ENCODE measurements at places on chromosomes 16 and 17.

DNA sequence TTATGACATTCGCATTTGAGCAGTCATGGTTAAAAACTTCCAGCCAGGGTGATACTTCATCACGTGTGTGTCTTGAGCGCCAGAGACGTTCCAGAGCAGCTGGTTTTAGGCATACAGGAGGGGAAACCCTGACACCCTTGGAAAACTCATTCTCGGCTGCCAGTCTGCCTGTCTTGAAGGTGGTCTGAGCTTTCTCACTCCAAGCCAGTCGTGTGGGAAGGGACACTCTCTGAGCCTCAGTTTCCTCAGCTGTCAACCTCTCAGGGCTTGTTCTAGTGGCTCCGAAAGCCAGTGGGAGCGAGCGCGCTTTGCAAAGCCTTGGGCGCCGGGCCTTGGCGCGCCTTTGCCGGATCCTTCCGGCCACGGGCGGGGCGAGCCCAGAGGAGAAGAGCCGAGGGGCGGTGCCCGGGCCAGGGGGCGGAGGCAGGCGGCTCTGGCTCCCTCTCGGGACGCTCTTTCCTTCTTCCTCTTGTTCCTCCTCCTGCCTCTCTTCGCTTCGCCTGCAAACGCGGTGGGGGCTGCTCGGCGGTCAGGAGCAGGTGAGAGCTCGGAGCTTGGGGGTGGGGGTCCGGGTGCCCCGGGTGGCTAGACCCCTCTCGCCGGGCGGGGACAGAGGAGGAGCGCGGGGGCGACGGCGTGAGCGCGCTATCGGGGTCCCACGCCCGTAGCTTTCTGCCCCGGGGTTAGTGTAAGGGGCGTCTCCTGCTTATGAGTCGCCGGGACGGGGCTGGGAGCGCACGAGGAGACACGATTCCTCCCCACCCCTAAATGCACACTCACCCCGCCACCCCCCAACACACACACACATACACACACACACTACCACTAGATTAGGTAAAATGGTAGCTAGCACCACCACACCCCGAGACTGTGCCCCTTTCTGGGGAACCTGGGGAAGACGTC, at the start of gene LDAF1:
Gene LDAF1 (plus strand): TSS at position 467 of the 903 bp plus-strand sequence. CDS start 2,509 bp downstream, outside the sequence.
- DNase-seq, result peak; percentile 94

DNA sequence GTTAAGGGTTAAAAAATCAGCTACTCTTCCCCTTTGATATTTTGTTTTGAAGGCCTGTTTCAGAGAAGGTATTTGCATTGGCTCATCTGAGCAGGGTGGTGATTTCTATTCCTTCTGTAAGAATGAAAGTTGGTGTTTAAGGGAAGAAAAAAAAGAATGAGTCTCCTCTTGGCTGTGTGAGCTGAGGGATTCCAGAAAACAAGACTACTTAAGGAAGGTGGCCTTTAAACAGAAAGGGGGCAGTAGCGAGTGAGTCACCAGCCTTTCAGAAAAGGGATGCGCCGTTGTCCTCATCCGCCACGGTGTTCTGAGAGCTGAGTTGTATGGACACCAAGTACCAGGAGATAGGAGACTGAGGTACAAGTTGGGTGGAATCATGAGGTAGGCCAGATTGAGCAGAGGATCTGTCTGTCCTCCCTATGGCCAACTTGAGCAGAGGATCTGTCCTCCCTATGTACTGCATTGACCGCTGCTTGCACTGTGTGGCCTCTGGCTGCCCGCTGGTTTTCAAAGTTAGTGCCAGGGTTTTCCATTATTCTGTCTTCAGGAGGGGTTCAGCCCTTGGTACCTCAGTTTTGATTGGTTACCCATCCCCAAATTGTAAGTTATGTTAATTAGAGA, 8.2 kb downstream of the PRKCA start:
- DNase-seq, result no peak

- DNase-seq, result no peak
These were observed 89.0 kb downstream of the SYCE1L start for GRCh38 chr16:77288222-77288621.

DNA sequence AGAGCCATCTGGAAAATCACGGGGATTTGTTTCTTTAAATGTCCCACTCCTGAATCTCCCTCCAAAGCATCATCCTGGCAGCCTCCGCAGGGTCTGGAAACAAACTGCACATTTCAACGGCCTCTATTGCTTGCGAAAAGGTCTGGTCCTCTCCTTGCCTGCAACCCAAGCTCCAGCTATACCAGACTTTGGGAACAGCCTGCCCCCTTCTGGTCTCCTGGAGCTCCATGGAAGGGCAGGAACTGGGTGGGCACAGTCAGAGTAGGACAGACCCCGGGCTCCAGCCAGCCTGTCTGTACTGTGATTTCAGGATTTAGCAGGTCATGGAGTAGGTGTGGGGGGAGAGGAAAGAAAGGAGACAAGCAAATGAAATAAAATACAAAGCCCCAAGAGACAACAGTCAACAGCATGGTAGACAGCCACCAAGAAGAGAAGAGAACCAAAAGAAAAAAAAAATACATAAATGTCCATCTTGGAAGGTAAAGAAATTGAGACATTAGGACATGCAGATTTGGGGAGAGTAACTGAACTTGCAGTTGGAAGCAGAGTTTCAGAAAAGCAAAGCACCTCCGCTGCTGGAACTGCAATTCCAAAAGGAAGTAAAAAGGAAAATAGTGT, 2.7 kb downstream of the XYLT1 start:
- peak; percentile 80 for DNase-seq

DNA sequence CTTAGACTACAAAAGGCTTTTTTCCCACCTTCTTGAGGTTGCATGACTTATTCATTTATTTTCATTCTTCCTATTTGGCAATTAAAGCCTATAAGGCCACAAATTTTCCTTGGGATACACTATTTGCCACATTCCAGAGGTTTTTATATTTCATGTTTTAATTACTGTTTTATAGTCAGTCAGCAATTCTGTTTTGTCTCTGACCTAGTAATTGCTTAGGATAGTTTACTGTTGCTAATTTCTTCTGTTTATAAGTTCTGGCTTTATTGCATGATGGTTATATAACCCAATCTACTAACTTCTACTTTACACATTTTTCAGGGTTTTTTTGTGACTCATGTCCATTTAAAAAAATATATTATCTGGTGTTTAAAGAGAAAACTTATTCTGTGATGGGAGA, 2.5 kb downstream of the ZNF23 start:
- DNase-seq, result no peak

- DNase-seq, result peak; percentile 96
These were observed 472 bp upstream of the ARHGDIA start for GRCh38 chr17:81871387-81872230.

- DNase-seq, result peak; percentile 19
These were observed at the start of gene BMERB1 for GRCh38 chr16:15434425-15435215. BMERB1 (plus strand) TSS chr16:15434588; CDS start chr16:15434654, 66 bp downstream.

DNA sequence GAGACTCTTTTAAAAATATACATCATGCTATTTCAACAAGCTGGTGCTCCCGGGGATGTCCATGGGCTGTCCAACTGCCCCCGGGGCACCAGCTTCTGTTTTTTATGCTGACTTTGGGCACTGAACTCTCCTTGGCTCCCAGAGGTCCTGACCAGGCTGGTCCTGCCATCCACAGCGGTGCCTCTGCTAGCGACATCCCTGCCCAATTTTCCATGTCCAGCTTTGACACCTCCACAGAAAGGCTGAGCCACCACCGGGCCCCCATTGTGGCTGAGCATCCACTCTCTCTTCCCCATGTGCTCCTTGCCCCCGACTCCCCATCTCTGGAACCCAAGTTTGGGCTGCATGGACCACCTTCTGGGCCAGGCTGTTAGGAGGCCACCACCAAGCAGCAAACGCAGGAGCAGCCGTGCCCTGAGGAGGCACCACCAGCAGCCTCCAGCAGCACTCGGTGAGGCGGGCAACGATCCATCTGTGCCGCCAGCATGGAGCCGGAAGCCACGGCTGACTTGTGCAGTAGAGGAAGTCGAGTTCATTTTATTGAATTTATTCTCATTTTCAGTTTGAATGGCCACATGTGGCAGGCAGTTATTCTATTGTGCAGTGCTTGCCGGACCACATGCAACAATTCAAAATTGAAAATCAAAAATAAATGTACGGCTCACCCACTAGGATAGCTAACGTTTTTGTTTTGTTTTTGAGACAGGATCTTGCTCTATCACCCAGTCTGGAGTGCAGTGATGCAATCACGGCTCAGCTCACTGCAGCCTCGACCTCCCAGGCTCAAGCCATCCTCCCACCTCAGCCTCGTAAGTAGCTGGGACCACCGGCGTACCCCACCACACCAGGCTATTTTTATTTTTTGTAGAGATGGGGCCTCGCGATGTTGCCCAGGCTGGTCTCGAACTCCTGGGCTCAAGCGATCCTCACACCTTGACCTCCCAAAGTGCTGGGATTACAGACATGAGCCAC, 2.8 kb upstream of the MEAK7 start:
- DNase-seq, result no peak

Measured in mucosa of descending colon (tissue), 3 donors.